ENCODE measurements at places on chromosomes 12 and 14.
A peak's percentile ranks its signal among the peaks of the same experiment; 100 is the strongest.

- no peak for DNase-seq
Measured at GRCh38 chr14:68384881-68385280, 408.0 kb downstream of the ZFP36L1 start.

DNA sequence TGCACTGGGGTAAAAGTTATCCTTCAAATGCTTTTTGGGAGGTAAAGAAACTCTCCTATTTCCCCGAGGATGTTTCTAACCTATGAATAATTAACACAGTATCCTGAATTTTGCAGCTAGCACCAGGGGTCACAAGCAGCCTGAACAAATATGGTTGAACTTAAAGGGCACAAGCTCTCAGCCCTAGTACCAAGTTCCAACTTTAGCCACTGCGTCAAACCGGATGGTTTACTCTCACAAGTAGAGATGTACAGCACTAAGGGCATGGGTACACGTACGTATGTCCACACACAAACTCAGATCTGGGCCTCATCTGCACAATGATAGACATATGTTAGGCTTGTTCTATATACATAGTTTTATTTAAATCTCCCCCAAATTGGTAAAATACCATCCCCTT is 4.7 kb downstream of the CCDC88C start:
- peak; percentile 38 for DNase-seq

GRCh38 chr14:100587086-100587762 is at the start of gene BEGAIN:
Gene BEGAIN (minus strand): TSS chr14:100587417. CDS start chr14:100587290, 127 bp downstream.
- DNase-seq: no peak

DNA sequence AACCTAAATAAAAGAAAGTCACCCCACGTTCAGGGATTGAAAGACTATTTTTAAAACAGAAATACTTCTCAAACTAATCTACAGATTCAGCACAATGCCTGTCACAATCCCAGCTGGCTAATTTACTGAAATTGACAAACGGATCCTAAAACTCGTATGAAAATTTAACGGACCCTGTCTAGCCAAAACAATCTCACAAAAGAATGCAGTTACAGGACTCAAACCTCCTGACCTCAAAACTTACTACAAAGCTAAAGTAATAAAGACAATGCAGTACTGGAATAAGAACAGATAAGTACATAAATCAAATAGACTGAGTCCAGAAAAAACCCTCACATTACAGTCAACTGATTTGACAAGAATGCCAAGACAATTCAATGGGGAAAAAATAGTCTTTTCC is 48.8 kb downstream of the IPO8 start:
- DNase-seq: no peak

GRCh38 chr14:30921305-30921704 is 46.9 kb downstream of the COCH start:
- no peak for DNase-seq

DNA sequence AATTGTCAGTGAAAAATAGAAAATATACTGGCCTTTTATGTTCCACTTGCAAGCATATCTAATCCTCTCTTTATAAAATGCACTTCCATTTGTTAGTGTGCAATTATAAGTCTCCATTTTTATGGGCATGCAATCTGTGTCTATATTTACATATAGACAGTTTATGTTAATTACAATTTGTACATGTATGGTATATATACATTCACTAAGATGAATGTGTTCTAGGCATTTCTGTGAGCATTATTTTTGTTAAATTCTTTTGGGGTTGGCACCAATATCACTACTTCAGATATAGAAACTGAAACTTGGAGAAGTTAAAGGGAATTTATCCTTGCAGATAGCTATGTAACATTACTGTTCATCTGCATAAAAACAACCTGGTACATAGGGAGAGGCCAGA is 470.8 kb upstream of the LMO3 start:
- no peak for DNase-seq

- peak; percentile 13 for DNase-seq
Measured at GRCh38 chr12:1328391-1328790, 266.0 kb downstream of the FBXL14 start.

- no peak for DNase-seq
Measured at GRCh38 chr12:5524116-5524768, 92.3 kb downstream of the NTF3 start.

DNA sequence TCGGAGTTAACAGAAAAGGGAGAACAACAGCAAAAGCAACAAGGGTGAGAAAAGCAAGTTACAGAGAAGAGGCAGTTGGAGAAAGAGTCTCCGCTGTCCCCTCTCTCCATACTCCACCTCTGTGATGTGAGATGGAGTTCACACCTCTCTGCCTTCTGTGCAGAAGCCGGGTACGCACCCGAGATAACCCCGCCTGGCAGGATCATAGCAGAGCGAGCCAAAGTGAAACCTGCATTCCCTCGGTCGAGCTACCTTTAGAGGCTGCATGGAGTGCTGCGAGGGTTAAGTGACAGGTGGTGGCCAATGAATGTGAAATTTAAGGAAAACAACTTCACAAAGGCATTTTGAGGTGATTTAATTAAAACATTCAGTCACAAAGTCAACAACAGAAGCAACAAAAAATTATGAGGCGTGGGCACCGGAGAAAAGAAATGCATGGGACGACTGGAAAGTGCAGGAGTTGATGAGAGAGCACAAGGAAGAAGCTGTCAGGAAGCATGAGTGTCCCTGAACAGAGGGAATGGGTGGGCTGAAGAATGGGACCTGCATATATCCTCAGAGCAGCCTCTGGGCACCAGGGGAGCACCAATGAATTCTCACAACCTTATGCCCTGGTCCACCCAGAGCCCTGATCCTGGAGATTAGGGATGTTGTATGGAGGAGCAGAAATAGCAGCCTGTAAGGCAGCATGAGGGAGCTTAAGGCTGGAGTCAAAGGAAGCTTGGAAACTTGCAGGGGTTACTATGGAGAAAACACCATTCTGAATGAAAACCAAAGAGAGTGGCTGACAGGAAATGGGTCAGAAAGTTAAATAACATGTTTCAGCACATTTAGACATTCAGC is 208.3 kb downstream of the EMP1 start:
- no peak for DNase-seq

DNA sequence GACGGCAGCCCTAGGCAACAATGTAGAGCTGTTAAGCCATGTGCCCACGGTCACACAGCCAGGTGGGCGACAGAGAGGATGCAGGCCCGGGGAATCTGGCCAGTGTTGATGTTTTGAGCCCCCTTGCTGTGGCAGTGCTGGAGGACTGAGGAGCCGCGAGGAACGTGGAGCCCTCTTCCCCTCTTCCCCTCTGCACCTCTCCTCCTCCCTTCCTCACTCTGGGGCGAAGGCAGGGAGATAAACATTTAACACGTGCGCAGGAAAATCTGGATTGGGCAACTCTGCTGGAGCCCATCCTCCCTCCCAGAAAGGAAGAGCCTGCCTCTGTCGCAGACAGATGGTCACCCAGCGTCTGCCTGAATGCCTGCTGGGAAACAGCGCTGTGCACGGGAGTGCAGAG is 376.8 kb downstream of the FUT8 start:
- no peak for DNase-seq

DNA sequence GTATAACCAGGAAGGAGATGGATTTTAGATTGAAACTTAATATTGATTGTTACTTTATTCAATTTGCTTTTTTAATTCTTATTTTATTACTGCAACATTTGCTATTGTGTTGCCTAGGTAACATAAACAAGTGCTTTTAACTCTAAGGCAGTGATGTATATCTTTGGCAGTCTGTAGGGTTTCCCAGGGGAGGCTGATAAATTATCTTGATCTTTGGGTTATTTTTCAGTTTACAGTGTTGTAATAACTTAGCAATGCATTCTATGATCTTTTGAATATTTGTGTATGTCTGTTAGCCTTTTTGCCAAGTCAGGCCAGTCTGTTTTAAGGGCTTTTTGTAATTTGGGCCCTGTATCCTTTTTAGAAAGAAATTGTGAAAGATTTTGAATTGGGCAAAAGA is 7.8 kb upstream of the DTD2 start:
- DNase-seq: no peak

All from CD4-positive, alpha-beta T cell treated with Interleukin-17A for 1 hour (primary cell).